ENCODE measurements at places on chromosomes 11 and 22.

DNA sequence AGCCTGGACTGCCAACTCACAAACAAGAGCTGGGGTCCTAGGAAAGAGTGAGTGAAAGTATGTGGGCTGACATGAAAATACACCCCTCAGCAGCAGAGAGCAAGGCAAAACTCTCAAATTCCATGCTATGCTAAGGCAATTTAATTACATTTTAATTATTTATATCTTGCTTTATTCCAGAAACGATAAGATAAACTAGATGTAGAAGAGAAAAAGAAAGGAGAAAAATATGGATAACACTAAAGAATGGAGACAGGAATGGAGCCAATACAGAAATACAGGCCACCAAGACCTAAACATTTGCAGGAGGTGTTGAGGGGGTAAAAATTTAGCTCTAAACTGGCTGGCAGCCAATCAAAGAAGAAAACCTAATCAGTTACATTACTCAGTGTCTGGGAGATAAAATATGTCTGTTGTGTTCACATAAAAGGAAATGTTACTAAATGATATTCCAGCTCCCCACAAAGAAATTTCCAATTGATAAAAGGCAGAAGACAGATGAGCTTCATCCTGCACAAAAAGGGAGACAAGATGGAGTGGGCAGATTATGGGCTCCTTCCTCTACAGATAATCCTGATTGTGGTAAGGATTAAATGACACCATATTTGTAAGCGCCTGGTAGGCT lies 223.5 kb upstream of the BLID start:
- DNase-seq = no peak

- no peak for DNase-seq
These were observed 20.2 kb downstream of the IGLL5 start for GRCh38 chr22:22907551-22908494.

GRCh38 chr22:44118645-44119315 lies 61.9 kb upstream of the PARVG start:
- DNase-seq = no peak

- no peak for DNase-seq
These were observed 9.9 kb downstream of the MICAL2 start for GRCh38 chr11:12120031-12121008.

DNA sequence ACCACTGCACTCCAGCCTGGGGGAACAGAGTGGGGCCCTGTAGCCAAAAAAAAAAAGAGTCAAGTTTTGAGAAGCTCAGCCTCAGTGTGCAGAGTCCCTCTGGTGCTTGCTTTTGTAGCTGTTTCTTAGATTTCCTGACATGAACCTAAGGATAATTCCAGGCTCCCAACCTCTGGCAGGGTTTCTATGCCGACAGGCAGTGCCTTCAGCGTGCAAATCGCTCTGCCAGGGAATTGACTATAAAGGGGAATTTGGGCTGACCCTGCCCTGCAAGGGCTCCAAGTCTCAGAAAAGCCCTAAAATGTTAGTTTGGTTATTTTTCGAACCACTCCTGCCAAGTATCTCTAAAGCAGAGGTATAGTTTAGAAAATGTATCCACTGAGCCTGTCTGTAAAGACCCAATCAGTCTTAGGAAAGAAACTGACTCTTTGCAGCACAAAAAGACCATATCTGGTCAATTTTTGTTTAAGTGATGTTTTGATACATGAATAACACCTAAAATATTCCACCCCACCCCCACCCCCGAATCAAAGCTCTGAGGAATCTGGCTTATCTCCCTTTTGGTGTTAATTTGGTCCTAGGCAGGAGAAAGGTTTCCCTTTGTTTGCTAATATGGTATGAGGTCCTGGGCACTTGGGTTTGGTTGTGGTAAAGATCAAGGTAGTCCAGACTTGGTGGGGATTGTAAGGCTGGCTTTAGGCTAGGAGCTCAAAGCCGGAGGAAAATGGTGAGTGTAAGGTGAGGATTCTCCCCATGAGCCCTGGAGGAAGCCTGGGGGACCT lies 49.7 kb downstream of the ANO1 start:
- DNase-seq = no peak

DNA sequence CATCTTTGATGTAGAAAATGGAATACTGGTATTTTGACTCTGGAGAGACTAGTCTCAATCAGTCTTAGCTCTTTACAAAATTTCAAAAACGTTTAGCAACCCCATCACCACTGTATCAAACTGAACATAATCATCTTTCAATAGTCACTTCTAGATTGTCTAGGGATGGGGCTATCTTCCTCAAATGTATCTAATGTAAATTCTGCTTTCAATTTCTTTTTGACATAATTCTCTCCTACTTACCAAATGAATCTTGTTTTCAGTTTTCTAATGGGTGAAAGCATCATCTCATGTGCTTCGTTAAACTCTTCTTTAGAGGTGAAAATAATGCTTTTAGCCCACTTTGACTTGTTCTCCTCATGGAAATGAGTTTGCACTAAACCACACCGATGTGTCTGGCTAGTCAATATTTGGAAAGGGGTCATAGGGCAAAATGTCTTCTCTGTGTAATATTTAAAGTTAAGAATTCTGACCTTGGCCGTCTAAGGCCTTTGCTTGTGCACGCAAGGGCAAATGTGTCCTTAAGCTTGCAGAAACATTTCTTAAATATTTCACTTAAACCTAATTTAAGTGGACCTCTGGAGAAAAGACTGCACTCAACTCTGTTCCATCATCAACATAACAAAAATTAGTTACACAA lies 5.2 kb downstream of the SIK3 start:
- DNase-seq = no peak

DNA sequence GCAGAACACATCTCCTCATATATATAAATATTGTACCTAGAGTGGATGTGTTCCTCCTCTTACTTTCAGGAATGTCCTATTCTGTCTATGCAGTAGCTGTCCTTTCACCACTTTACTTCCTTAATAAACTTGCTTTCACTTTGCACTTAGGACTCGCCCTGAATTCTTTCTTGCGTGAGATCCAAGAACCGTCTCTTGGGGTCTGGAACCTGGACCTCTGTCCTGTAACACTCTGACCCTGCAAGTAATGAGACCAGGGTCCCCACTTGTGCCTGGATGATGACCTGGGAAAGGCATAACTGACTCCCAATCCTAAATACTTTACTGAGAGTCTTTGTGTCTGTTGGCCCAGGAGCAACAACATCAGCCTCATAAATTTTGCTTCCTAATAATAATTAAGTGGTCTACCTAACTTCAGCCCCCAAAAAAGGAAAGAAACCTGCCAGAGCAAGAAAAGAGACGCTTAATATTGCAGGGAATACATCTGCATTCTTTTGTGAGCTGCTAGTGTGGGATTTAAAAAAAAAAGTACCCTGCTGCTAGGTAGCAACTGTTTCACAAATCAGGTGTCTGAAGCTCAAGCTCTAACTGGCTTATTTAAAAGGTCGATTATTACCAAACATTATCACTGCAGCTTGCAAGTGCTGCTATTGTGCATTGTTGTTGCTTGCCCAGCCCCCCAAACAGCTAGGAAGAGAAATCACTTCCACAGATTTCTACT lies 69.3 kb downstream of the FAM168A start:
- no peak for DNase-seq

DNA sequence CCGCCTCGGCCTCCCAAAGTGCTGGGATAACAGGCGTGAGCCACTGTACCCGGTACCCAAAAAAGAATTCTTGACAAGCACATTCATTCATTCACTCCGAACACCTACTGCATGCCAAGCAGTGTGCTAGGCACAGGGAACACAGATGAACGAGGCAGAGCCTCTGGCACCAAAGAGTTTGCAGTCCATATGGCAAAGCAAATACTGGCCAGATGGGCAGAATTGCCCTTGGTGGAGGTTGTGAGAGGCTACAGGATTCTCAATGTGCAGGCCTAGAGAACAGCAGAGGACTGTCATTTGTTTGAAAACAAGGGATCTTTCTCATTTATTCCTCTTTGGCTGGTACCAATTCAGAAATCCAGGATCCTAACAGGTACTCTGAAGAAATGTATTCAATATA lies 27.5 kb upstream of the MTCH2 start:
- DNase-seq = no peak

DNA sequence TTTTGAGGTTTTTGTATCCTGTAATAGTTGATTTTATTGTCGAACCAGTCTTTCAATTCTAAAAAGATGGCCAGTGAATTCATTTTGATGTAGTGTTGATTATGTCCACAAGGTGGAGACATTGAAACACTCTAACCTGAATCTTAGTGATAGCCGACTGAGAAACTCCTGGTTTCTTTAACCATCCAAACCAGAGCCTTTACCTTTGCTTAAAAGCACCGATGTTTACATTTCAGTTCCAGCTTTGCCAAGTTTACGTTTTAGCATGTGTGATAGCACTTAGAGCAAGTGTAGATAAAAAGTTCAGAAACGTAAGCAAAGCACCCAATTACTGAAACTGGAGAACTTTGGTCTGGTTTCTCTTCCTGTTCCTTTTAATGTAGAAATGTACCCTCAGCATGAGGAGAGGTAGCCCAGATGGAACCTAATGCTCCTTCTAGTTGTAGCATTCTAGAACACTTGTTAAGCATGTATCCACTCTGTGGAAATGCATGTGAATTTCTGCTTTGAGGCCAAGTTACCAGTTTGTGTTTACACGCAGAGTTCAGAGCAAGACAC lies 208.6 kb downstream of the DBX1 start:
- no peak for DNase-seq

DNA sequence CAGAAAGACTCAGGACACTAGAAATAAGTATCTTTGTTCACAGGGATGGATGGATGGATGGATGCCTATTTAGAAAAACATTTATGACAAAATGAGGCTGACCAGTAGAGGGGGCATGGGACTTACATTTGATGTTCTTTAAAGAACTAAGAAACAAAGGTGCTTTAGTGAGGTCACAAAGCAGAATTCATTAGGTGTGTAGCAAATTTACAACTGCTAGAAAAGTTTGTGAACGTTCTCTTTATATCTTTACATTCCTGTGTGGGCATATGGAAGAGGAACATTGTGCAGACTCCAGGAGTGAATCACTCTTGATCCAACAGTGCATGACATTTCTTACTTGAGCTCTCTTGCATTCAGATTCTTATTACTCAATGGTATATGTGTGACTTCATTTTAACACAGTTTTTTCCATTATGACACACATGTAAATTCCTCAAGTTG lies 15.8 kb upstream of the SIK2 start:
- no peak for DNase-seq

DNA sequence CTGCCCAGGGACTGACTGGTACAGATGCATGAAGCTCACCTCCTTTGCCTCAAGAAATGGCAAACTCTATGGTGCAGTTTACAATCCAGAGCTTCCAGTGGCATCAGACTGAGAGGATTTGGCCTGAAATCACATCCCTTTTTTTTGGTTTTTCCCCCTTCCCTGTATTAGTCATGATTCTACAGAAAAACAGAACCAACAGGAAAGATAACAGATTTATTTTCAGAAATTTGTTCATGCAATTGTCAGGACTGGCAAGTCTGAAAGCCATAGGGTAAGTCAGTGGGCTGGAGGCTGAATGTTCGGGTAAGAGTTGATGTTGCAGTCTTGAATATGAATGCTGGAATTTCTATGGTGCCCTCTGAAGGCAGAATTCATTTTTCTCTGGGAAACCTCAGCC lies 12.0 kb upstream of the ZDHHC13 start:
- no peak for DNase-seq

DNA sequence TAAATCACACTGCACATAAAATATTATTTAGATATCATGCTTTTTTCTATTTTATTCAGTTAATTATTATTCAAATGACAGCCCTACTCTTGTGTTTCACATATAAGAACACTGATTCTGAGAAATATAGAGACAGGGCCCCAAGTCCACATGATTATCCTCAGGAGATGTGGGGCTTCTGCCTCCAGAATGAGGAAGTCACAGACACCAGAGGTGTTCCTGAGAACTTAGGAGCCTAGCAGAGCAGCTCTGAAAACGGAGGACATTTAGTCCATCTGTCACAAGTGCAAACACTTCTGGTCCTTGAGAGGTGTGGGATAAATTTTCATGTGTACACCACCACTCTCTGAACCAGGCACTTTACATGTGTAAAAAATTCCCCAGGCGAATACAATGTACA lies 26.2 kb downstream of the TRIM66 start:
- no peak for DNase-seq

DNA sequence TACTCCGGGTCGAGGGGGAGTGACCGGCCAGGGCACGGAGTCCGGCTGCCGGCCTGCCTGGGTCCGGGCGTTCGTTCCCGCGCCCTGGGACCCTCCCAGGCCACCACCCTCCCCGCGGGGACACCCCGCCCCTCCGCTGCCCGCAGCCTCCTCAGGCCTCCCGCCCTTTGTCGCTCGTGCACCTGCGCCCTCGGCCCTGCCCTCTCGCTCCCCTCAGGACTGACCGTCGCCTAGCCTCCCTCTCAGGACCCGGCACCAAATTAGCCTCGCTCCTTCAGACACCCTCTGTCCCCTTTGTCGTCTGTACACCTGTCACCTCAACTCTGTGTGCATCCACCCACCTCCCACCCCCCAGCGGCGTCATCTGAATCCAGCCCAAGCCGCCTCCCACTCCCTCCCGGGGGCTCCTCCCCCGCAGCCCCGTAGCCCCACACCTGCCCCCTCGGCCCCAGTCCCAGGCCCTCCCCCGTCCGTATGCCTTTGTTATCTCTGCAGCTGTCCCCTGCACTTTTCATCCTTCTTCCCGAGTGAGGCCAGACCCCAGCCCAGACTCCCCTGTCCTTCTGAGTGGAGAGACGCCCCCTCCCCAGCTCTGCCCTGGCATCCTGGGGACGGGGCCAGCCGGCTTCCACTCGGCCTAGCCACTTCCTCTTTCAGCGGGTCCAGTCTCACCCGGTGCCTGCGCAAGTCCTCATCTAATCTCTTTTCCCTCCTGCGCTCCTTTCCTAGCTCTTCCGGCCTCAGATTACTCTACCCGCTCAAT lies 643 bp downstream of the TIGD3 start:
- peak; percentile 49 for DNase-seq

- DNase-seq = peak; percentile 39
These were observed at the start of gene RHOD for GRCh38 chr11:67056267-67057204. TSS of gene RHOD (plus strand) at chr11:67056847. CDS start at chr11:67056903, 56 bp downstream.

DNA sequence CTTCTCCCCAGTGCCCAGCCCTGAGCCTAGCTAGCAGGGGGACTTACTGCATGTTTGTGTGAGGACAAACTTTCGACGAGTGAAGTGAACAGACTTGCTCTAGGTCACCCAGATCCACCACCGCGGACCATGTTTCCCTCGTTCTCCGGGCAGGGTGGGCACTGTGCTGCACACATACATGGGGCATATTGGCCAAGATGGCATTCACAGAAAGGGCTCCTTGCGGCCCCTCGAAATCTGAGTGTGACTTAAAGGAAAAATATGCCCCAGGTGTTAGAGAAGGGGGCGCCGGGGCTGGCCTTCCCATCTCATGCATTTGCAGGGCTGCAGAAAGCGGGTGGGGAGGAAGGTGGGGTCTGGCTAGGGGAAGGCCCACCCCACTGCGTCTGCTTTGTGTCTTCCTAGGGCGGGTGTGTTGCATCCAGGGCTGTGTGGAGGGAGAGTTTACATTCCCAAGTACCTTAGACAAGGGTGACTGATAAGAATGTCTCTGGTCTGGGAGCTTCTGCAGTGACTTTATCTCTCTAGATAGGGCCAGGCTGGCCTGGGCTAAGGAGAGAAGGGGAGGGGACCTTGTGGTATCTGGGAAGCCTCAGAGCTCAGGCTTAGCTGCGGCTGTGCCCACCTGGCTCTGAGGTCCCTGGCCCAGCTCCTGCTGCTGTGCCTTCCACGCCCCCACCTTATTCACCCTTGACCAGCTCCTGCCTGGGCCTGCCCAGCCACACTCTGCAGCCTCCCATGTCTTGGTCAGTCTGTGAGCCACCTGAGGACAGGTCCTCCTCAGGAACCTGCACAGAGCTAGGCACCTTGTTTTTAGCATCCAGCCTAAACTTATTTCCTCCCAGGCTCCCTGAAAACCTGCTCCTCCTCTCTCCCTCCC lies 45.8 kb downstream of the LRRC32 start:
- DNase-seq = no peak

- DNase-seq = peak; percentile 42
These were observed 561 bp downstream of the PGM2L1 start for GRCh38 chr11:74397501-74398243.

GRCh38 chr11:9462806-9463537 lies 2.2 kb downstream of the ZNF143 start:
- no peak for DNase-seq
